ENCODE measurements at places on chromosomes 6 and 20.

GRCh38 chr6:137878029-137878428 lies 11.0 kb downstream of the TNFAIP3 start:
- DNase-seq, result no peak

- no peak for DNase-seq
Observed at GRCh38 chr6:3958255-3958654, 109.1 kb downstream of the FAM50B start.

GRCh38 chr6:152071843-152072242 lies 264.4 kb downstream of the ESR1 start:
- DNase-seq, result no peak

DNA sequence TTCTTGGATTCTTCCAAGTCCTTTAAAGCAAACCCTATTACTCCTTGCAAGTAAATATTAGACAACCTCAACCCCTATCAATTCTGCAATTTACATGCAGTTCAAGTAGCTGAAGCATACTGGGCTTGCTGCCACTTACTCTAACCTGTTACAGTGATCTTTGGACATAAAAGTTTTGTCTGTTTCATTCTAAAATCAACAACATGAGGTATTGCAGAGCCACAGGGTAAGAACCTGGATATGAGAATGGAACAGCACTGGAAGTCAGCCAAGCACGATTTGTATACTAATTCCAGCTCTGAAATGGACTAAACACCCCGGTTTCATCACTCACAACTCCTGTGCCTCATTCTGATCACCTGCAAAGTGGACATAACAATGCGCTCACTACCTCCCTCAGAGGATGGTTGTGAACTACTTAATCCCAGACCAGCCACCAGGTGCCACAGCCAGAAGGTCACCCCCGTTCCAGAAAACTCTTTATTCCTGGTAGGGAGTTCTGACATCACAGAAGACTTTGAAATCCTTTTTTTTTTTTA lies 270.0 kb downstream of the ADGB start:
- DNase-seq, result no peak

DNA sequence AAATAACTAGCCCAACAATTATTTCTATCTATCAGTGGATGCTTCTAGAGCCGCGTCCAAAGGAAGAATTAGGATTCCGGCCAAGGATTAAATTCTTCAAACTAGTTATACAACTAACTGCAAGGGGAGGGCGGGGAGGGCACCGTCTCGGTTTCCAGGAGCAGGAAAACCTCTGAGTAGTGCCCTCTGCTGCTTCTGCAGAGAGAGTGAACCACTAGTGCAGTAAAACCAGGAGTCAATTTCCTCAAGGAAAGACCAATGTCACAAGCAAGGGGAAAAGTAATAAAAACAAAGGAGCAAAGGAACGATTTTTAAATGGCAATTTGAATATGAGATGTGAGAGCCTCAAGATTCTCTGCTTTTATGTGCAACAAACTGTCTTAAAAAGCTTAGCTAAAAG lies 16.5 kb upstream of the UBE2J1 start:
- no peak for DNase-seq

DNA sequence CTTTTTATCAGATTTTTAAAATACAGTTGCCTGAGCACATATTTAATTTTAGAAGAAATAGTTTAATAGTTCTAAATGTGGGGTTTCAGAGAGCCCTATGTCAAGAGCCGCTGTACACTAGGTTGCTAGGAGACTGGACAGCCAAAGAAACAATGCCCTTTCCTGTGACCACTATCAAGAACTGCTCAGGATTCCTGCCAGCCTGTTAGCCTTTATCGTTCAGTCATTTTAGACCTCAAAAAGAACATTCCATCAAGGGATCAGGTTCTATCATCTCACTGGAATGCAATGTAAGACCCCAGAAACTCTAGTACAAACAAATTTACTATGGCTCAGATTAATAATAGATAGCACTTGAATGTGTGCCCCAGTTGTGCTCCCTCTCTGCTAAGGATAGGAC lies 181.2 kb upstream of the CCN2 start:
- DNase-seq, result no peak

Measured in urothelium cell line (cell line).